ENCODE measurements at places on chromosomes 16 and 17.

GRCh38 chr17:18377437-18378204 is at the start of gene EVPLL:
Gene EVPLL, plus strand, starts transcription at chr17:18377778. Its CDS starts 3,160 bp downstream, at chr17:18380938.
- no peak for DNase-seq

- DNase-seq = no peak
Measured at GRCh38 chr16:19666477-19666876, 51.5 kb downstream of the KNOP1 start.

DNA sequence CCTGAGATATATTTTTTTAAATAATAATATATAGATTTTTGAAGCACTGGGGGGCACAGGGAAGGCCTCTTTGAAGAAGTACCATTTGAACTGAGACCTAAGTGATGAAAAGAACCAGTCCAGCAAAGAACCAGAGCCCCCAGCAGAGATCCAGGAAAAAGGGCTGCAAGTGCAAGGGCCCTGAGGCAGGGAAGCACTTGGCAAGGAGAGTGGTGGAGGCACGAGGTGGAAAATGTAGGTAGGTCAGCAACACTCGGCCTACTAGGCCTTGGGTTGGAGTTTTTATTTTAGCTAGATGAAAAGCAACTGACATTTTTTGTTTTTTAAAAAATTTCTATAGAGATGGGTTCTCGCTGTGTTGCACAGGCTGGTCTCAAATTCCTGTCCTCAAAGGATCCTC is 1.6 kb upstream of the CD19 start:
- no peak for DNase-seq

- DNase-seq = no peak
Measured at GRCh38 chr17:31052187-31052889, 42.4 kb upstream of the NF1 start.

DNA sequence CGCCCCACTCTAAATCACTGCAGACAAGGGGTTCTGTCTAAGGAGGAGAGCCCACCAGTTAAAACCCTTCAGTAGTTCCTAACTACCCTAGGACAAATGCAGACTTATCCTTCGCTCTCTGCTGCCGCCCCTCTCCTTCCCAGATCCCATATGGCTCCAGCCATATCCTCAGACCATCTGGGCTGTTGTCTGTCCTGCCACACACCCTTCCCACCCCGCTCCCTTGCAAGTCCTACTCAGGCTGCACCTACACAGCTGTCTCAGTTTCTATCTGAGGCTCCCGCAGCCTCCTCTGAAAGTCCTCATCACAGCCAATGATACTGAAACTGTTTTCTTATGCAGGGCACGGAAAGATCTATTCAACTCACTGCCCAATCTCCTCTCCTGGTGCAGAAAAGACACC is 720 bp upstream of the BCKDK start:
- DNase-seq = no peak

GRCh38 chr17:2921443-2921842 is 125.2 kb downstream of the RAP1GAP2 start:
- no peak for DNase-seq

- DNase-seq = no peak
Measured at GRCh38 chr17:83183145-83183948, 103.9 kb downstream of the METRNL start.

GRCh38 chr17:72176951-72177660 is 56.3 kb downstream of the SOX9 start:
- DNase-seq = no peak

DNA sequence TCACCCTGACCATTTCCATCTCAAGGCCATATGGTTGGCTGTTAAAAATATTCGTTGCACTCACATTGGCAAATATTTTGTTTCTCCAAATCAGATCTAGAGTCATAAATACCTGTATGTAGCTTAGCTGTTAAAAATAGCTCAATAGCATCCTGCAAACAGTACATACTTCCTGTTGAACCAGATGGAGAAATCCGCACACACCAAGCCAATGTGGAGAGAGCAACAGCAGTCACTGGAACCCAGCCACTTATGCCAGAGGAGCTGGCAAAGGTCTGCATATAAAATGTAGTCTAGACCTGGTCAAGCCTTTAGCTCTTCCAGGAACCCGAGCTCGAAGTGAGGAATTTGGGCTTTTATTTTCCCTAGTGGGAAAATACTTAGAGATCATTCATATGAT is 146.4 kb upstream of the KCNJ16 start:
- no peak for DNase-seq

GRCh38 chr17:80406146-80406545 is 8.8 kb upstream of the ENDOV start:
- DNase-seq = no peak

Measured in stimulated activated CD8-positive, alpha-beta memory T cell treated with anti-CD3 and anti-CD28 coated beads, Interleukin-2, amount 100 ng/mL, for 1 hour (primary cell).